ENCODE measurements at places on chromosomes 1 and 21.

DNA sequence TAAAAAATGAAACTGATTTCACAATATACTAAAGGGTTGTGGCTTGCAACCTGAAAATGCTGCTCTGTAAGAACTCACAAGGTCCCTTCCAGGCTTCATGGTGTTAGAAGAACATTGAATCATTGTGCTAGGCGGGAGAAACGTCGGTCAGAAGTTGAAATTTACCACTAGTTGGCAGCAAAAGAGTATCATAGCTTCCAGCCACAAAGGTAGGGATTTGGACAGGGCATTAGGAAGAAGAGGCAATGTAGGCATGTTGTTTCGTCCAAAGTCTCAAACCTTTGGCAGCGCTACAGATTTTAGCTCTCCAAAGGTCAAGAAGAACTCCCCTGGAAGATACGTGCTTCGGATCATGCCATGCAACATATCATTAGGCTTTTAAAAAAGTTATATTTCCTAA, 62.5 kb upstream of the ZP4 start:
- no peak for DNase-seq

GRCh38 chr1:88061492-88062177, 622.4 kb upstream of the PKN2 start:
- DNase-seq, result peak; percentile 61

GRCh38 chr21:44269090-44269489, 7.4 kb upstream of the DNMT3L start:
- no peak for DNase-seq

DNA sequence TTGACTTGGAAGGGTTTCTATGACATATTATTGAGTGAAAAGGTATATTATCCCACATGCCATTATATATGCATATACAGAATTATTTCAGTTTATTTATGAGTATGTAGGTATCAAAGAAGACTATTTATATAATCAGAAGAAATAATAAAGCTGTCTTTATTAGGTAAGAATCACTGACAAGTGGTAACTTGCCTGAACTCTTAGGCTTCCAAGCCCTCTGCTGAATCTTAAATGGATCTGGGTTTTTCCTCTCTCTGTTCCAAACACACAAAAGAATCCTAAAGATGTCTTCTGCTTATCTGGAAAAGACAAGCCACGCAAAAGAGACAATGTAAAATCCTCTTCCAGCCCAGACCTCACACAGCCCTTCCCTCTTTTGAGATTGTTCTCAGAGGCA, 14.9 kb upstream of the SEC16B start:
- no peak for DNase-seq

DNA sequence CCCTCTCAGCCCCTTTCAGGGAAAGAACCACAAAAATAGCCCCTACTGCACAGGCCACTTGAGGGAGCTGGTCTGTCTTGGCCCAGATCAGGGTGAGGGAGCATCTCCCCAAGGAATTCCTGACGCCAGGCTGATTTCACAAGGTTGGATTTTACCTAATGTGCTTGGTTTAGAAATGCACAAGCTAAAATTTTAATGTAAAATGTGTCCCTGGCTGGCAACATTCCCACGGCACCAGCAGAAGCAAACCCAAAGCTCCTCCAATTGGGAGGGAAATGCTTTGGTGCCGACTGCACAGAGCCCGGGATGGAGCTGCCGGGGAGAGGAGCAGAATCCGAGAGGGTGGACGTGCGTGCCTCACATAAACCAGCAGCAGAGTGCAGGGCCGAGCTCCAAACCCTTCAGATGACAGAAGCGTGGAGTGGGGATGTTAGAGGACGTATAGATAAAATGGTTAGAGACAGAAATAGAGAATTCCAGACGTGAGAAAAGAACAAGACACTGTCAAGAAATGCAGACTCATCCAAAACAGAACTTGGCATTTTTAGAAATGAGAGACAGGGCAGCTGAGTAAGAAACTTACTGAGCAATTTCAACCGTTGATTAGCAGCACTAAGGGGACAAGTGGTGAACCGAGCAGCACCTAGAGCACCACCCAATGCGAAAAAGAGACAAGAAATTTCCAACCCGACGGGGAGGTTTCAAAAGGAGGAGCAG, 41.6 kb upstream of the TMEM52 start:
- no peak for DNase-seq

DNA sequence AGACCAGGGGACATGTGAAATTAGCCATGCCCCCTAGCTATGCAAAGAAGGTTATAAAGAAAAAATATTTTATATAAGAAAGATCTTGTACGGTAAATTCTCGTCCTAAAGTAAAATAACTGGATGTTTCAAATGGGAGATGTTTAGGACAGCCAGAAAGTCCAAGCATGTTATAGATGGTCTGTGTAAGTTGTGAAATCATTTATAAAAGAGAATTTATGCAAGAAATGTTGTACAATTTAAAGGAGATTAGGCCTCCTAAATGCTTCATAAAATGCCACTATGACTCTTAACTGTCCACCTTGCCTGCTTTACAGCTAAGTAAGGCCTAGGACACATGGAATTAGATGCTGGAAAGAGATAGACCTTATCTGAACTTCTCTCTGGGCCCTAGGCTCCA, 118.1 kb upstream of the POGK start:
- no peak for DNase-seq

DNA sequence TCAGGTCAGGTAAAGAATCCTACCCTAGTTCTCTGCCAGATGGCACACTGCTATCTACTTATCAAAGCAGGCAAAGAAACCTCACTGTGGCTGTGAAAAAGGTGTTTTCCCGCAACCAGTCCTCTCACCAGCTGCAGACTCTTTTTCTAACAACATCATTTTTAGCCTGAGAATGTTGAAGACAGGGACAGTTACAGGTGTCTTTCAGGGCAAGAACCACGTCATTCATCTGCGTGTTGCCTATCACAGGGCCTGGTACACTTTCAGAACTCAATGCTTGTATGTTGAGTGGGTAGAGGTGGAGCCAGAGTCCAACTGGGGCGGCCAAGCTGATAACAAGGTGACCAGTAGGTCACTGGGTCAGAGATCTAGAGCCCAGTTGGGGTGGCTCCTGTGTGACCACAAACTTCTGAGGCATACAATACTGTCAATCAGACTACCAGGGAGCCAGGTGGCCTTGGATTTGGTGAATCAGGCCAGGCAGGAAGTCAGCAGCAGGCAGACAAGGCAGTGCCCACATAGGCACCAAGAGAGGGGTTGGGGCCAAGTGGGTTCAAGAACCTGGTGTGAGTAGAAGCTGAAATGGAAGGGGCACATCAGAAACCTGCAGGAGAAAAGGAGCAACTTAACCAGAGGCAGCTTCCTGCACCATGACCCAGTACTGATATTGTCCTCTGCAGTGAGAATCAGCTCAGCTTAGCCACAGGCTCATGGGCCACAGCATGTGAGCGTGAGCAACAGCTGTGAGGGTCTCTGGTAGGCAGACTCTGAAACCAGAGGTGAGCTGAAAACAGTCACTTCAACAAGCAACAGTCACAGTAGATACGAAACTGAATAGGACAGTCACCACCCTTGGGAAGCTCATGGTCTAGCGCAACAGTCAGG, 123.6 kb downstream of the DTL start:
- DNase-seq, result no peak

- DNase-seq, result no peak
Observed at GRCh38 chr1:57770772-57771171, 346.9 kb upstream of the DAB1 start.

DNA sequence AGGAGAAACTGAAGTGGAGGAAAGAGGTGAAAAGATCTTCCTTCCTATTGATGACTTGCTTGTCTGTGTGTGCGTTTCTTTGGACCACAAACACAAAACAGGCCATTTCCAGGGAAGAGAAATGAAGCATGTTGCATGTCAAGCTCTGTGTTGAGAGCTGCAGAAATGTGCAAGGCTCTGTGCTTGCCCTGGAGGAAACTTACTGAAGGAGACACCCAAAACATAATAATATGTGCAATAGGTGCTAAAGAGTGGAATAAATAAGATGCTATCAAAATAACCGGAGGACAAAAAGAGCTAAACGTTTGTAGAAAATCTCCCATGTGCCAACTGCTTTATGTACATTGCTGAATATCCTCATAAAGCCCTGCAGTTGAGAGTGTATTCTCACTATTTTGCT, 195.2 kb upstream of the HMGB4 start:
- no peak for DNase-seq

DNA sequence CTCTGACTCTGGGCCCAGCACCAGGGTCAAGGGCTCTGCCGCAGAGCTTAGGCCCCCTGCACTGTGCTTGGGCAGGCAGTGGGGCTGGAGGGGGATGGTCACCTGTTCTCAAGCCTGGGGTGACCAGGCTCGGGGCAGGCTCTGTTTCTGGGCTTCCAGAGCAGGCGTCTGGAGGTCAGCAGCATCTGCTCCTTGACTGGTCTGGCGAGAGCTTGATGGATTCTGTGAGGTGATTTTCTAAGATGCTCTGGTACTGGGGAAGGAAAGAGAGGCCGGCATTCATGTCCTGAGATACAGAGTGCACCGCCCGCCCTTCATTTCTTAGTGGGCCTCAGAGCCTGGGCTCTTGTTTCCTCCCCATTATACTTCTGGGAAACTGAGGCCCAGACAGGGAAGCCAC, 24.5 kb downstream of the RAB7B start:
- no peak for DNase-seq

DNA sequence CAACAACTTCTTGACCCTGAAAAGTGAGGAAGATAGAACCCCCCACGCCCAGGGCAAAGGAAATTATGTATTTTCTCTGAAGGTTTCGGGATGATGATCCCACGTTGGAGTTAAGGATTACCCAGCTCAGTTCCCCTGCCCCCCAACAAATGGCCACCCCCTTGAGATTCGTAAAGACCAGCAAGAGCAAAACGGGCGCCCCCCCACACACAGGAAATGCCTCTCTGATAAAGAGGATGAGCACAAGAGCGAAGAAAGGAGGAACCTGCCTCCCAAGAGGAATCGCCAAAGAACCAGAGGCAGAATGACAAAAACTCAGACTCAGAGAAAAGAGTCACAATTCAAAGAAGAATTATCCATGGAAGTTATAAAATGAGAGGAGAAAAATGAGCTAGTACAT, 576.9 kb downstream of the MATN1 start:
- DNase-seq, result no peak

DNA sequence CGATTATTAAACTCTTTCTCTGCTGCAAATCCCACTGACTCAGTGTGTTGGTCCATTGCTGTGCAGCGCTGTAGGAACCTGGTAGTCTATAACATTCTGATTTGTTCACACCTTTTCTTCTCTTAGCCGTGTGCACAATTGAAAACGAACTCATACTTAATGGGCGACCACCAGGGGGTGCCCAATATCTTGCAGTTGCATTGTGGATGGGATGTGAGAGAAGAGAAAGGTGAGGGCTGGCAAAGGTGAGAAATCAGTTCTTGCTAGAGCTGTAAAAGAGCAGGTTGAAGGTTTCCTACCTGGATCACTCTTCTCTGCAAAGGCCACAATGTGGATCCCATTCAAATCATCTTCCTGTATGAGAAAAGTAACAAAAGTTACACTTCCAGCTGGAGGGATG, 51.0 kb downstream of the CASQ2 start:
- peak; percentile 77 for DNase-seq

GRCh38 chr1:13702425-13703127, 2.6 kb downstream of the PRDM2 start:
- no peak for DNase-seq

DNA sequence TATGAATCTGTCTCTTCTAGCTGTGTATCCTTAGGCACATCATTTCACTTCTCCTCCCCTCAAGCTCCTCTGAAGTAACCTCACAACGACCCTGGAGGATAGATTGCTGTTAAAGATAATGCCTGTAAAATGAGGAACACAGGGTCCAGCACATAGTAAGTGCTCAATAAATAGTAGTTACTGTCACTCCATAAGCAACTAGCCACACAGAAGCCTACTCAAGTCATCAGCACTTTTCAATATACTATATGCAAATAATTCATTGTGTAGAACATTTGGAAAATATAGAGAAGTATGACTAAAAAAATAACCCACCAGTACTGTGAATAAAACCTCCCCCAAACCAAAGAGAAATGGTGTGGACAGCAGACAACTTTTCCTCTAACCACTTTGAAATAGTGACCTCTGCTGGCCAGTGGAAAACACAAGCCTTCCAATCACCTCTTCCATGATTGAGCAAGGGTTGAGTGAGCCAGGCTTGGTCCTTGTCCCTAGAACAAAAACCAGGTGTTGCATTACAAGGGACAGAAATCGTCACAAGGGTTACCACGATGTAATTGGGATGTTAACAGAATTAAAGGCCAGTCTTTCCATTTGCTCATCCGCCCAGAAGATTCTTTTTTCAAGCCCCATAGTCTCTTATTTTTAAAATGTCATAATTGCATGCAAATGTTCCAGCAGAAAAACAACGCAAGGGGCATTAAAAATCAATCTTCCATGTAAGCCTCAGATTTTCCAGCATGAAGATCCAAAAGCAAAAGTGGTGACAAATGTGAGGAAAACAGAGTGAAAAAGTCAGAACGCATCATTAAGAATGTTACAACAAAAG, 15.7 kb upstream of the GLIS1 start:
- DNase-seq, result peak; percentile 64

DNA sequence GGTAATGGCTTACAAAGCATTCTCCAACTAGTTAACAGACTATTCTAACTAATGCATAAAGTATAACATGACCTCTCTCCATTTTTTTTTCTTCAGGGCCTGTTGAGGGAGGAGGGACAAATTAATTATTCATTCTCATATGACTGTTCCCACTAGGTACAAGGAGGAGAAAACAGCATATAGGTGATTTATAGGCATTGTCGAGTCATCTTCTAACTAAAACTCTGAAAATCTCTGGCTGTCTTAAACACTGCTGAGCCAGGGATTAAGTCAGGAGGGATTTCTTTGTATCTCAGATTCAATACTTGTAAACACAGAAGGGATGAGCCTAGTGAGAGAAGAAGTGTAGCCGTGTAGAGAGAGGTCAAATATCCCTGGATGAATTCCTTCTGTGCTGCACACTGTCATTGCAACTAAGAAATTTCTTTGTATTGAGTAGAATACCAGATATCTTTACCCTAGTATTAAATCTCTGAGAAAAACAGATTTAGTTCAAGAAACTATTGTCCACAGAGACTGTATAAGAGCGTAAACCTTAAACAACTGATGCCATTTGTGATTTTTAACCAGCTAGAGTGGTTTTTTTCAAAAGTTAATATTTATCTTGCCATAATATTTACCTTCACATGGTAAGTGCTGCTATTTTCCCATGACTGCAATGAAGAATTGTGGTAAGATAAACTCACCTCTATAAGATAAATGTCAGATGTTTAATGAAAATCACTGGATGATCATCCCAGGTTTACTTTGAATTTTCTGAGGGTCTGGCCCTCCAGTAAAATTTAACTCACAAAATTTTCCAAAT, 465.3 kb downstream of the RWDD3 start:
- no peak for DNase-seq

- no peak for DNase-seq
Observed at GRCh38 chr1:26879793-26880192, 10.3 kb downstream of the GPN2 start.

- peak; percentile 57 for DNase-seq
Observed at GRCh38 chr1:171188388-171189266, 3.5 kb downstream of the FMO2 start.

DNA sequence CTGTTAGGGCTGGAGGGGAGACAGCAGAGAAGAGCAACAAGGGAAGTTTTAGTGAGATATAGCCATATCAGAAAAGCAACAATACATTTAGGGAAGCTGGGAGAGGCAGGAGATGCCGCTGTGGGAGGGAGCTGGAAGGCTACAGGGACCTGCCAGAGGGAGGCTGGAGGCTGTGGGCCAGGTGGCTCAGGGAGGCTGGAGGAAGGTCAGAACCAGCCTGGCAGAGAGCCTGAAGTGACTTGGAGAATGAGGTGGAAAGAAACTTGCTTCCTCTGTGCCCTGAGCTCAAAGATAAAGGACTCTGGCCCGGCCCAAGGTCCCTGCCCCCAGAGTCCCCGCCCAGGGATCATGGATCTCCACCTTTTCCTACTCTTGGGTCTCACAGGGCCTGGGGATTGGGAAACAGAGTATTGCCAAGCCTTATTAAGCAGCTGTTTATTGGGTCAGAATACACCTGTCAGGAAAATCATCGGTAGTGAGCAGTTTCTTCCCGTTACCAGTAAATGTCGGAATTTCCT, 85.9 kb downstream of the KIF26B start:
- no peak for DNase-seq
